NCI-H2029 treated with DMSO at 0.1 percent for 48 hours (cell line): ENCODE measurements at places on chromosomes 2 and 18.

- DNase-seq = no peak
Measured at GRCh38 chr18:39235118-39235719, 1669.6 kb upstream of the CELF4 start.

DNA sequence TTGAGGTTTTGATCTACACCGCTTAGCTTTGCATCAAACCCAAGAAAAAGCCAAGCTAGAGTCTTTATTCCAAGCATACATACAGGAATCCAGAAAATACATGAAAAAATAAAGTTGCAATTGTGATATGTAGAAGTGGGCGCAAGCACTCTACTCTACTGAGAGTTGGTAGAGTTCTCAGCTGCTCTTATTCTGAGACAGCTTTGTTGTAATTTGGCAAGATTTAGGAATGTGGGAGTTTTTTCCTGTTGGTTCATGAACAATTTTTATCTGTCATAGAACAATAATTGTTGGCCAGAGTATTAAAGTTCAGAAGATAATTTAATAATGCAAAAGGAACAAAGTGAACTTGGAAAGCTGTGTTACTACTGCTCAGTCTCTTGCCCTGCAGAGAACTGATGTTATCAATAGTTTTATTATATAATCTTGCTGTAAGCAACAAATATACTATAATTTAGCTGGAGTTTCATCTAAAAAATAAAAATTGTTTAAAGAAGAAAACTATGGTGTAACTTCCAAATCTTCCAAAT lies 302.0 kb upstream of the RND3 start:
- DNase-seq = no peak

GRCh38 chr18:8732442-8733360 lies 27.3 kb downstream of the MTCL1 start:
- DNase-seq = no peak

DNA sequence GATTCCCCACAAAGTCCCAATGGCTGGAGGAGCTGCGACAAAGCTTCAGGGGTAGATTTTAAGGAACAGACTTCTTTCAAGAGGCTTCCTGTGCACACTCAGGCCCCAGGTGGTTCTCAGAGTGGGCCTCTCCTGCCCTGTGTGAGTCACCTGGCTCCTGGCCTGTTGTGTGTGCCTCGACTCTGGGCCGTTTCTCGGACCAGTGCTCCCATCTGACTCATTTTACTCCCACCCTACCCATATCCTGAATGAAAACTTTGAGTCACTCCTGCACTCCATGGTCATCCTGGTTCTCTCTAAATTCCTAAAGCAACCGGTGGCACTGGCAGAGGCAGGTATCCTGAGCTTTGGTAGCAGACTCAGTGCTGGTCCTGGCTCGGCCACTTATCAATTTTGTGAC lies 84.1 kb downstream of the CELF4 start:
- no peak for DNase-seq

DNA sequence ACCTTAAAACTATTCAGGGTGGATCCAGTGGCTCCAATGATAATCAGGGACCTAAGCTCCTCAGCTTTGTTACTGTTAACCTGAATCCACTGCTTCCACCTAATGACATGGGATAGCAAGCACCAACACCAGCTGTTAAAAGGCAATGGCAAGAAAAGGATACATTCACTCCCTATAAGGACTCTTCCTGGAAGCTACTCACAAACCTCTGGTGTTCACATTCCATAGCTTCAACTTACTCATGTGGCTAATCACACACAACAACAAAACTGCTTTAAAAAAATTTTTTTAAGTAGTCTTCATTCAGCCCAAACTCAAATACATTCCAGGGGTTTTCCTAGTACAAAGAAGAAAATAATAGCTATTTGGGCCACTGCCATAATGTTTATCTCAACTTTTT lies 24.5 kb downstream of the ROCK2 start:
- DNase-seq = no peak

DNA sequence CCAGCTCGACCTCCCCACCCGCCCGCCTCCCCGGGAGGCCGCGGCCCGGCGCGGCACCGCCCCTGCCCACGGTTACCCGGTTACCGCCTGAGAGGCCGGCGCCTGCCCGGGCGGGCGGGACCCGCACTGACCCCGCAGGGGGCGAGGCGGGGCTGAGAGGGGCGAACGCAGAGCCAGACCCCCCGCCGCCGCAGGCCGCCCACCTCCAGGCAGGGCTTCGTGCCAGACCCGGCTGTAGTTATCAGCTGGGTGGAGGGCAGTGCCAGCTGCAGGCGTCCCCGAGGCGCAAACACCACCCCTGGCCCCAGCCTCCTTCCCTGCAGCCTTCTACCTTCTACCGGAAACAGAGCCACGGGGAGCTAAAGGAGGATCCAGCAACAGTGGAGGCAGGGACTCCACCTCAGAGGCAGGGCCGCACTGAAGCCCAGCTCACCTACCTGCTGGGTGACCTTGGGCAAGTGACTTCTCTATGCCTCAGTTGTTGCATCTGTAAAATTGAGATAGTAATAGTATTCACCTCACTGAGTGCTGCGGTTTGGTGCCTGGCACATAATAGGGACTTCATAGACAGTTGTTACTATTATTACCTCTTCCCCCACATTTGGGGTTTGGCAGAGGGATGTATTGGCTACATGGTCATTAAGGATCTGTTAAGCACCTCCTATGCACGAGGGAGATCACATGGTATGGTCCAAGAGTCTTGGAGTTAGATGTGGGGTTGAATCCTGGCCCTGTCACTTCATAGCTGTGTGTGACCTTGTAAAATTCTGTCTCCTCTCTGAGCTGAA lies 231.6 kb upstream of the SMAD2 start:
- peak; percentile 22 for DNase-seq

GRCh38 chr2:191983186-191983585 lies 136.3 kb upstream of the CAVIN2 start:
- DNase-seq = no peak

- no peak for DNase-seq
Measured at GRCh38 chr18:72206814-72207213, 337.3 kb downstream of the CBLN2 start.

GRCh38 chr2:12416600-12416999 lies 300.1 kb upstream of the TRIB2 start:
- no peak for DNase-seq

GRCh38 chr2:86305915-86306254 lies 31.5 kb downstream of the REEP1 start:
- no peak for DNase-seq

DNA sequence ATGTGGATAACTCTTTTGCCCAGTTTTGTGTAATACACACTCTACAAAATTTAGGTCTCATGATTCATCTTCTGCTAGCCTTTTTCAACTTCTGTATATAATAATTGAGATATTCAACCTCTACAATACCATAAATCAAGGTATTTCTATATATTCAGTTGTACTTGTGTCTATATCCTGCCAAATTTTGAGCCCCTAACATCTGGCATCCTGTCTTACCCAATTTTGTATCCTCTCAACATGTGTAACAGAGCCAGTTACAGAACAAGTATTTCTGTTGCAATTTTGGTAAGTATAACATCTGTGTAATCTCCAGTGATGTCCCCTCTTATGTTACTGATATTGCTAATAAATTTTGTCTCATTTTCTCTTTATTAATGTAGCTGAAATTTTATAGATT lies 145.8 kb downstream of the TRIB2 start:
- no peak for DNase-seq

- DNase-seq = no peak
Measured at GRCh38 chr18:52349498-52349897, 9.5 kb downstream of the DCC start.

DNA sequence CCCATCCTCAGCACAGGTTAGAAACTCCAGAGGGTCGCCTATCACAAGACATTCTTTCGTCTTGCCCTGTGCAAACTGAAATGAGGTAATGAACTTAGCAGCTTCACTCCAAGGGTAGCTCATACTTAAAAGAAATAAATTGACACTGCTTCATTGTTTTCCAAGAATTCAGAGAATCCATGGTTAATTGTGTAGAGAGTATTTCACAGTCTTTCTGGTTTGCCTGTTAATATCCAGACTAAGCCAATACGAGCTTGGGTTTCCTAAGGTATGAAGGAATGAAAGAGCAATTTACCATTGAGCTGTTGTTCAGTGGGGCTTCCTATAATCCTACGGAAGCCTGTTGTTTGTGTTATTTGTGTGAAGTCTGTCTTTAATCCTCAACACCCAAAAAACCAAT lies 58.7 kb downstream of the FAM124B start:
- DNase-seq = no peak

DNA sequence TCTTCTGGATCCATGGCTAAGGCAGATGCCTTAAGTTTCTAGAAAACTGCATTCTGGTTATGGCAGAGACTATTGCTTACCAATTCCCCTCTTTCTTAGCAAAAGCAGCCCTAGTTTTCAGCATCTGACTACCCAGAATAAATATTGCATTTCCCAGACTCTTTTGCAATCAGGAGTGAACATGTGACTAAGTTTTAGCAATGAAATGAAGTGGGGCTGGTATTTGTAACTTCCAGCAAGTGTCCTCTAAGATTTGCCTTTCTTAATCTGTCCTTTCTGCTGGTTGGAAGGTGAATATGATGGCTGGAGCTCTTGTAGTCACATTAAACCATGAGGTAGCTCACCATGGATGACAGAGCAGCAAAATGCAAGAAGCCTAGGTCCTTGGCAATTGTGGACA lies 132.9 kb upstream of the PKDCC start:
- no peak for DNase-seq
